ENCODE measurements at places on chromosomes 3 and 15.

- DNase-seq = no peak
These were observed 50.0 kb upstream of the CP start for GRCh38 chr3:149271669-149272068.

GRCh38 chr3:16182612-16183011 lies 8.1 kb downstream of the GALNT15 start:
- no peak for DNase-seq

- peak; percentile 38 for DNase-seq
These were observed 75.6 kb upstream of the SNTN start for GRCh38 chr3:63576846-63577245.

DNA sequence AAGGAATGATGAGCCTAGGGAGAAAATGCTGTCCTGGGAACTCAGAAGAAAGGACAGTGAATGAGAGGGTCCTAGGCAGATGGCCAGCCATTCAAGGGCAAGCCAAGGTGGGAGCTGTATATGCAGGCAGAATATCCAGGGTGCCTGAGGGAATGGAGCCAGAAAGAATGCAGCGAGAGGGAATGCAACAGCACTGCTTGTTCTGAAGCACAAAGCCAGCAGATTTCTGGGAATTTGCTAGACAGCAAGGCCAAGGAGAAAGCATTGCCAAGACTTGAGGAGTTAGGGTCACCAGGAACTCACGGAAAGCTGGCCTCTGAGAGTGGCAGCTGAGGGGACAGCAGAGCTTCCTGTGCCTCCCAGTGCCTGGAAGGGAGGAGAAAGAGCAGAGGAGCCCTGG lies 200.6 kb downstream of the MYRIP start:
- no peak for DNase-seq

DNA sequence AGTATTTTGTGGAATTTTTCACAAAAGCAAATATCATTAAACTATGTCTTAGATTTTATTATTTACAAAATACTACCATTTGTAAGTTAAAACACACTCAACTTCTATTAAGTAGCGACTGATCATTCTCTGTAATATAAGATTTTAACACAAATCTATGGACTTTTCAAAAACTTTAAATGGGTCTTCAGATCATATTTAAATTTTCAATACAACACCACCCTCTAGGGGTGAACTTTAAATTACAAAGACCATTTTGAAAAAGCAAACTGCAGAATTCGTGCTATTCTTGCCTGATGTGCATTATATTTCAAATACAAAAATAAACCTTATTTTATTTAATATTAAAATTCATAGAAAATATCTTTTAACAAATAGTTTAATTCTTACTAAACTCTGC lies 8.2 kb upstream of the VGLL4 start:
- no peak for DNase-seq

Data from iPS-NIHi11 (cell line).